Mesendoderm (in vitro differentiated cells): ENCODE measurements at places on chromosomes 6 and 20.
A peak's percentile ranks its signal among the peaks of the same experiment; 100 is the strongest.

DNA sequence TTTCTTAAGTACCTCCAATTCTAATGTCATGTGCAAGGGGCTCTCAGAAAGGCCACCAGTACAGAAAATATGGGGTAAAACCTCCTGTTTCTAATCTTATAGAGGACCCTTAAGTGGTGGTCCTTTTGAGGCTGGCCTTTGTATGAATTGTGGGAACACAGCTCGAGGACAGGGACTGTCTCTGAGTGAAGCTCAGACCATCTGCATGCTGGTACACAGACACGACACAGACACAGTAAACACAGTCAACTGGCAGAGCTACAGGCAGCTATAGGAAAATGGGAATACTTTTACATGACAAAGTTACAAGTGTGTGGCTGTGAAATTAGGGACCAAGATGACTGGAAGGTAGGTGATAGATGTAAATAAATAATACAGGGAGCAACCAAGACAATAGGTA is 143.9 kb upstream of the PREP start:
- no peak for DNase-seq

DNA sequence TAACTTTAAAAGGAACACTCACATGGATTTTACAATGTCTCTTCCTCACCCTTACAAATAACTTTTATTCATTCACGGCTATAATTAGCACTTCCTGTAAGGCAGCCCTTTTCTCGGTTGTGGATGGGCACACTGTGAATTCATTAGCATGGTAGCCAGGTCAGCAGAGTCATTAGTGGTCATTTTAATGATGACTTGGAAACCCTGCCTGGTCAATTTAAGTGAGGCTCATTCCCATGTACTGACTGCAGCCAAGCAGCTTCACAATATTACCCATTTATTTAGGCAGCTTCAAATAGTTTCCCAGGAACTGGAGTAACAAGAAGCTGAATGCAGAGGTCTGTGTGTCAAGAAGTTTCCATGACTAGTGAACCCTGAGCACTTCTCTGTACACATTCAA is 248.8 kb downstream of the KHDC1L start:
- DNase-seq, result no peak

GRCh38 chr6:122861594-122861993 is 72.5 kb downstream of the SMPDL3A start:
- DNase-seq, result no peak

DNA sequence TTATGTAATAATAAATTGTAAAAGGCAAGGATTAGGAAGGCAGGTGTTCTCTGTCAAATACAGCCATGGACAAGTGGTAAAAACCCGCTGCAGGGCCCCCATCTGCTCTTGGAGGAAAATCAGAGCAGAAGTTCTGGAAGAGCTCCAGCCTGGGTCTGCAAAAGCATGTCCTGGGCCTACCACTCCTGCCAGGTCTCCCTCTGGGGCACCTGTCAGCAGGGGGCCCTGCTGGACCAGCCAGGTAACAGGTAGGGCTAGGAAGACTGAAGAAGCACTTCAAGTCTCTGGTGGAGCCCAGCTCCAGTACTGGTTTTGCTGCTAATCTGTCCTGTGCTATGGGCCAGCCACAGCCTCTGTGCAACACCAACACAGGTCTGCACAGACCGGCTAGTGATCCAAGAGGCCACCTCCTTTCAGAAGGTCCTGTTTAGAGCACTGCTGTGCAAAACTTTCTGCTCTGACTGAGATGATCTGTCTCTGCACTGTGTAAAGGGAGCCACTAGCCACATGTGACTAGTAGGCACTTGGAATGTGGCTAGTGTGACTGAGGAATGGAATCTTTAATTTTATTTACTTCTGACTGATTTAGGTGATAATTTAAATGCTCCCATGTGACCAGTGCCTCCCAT is 30.2 kb downstream of the RRBP1 start:
- DNase-seq, result no peak

DNA sequence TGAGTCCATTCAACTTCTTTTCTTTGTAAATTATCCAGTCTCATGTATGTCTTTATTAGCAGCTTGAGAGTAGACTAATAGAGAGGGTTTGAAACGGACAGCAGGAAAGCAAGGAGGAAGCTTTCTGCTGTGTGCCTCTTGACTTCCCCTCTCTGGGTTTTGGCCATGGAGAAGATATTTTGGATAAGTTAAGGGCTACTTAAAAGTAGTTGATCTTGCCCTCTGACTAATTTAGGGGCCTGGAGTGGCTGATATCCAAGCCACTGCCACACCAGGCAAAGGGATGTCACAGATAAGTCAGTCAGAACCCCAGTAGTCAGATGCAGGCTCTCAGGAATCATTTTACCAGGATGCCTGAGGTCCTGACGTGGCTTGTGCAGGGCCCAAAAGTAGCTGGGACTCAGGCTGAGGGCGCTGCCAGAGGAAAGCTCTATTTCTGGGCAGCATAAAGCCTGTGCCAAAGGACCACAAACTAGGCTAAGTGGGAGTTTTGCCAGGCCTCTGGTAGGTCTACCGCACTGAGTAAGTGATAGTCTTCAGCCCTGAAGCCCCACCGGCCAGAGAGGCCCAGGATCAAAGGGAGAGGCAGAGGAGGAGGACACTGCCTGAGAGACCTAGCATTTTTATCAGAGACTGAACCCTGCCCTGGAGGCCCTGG is 41.6 kb upstream of the IYD start:
- DNase-seq, result no peak

DNA sequence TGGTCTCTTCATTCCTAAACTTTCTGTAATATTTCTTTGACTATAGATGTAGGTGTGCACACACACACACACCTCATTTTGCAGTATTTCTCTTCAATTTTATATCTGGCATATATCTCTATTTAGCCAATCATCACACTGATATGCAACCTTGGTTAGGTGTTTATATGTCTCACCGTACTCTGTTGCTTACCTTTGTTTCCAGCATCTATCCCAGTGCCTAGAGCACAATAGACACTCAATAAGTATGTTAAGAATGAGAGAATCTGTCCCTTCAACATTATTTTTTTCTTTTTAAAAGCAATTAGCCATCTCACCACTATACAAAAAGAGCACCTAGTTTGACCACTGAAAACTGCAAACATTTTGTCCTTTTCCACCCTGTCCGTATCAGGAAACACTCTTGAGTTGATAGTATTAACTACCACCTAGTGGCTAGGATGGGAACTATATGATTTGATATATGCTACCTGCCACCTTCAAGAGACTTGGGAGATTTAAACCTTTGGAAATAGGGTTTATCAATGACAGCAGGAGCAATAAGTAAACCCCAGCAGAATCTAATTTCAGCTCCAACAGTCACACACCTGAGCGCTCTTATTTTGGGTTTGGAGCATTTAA is 48.7 kb upstream of the RSPO3 start:
- peak; percentile 61 for DNase-seq

- peak; percentile 56 for DNase-seq
Observed at GRCh38 chr6:36386495-36387439, 702 bp downstream of the ETV7 start.

- peak; percentile 4 for DNase-seq
Observed at GRCh38 chr6:80457439-80457933, 351.0 kb downstream of the BCKDHB start.

GRCh38 chr20:49786668-49787370 is 25.8 kb upstream of the SLC9A8 start:
- DNase-seq, result peak; percentile 29

- no peak for DNase-seq
Observed at GRCh38 chr6:43405354-43405753, 22.0 kb upstream of the ABCC10 start.
